ENCODE measurements at places on chromosomes 3 and 15.

- DNase-seq = peak; percentile 40
These were observed 97.1 kb upstream of the ICE2 start for GRCh38 chr15:60576044-60576443.

DNA sequence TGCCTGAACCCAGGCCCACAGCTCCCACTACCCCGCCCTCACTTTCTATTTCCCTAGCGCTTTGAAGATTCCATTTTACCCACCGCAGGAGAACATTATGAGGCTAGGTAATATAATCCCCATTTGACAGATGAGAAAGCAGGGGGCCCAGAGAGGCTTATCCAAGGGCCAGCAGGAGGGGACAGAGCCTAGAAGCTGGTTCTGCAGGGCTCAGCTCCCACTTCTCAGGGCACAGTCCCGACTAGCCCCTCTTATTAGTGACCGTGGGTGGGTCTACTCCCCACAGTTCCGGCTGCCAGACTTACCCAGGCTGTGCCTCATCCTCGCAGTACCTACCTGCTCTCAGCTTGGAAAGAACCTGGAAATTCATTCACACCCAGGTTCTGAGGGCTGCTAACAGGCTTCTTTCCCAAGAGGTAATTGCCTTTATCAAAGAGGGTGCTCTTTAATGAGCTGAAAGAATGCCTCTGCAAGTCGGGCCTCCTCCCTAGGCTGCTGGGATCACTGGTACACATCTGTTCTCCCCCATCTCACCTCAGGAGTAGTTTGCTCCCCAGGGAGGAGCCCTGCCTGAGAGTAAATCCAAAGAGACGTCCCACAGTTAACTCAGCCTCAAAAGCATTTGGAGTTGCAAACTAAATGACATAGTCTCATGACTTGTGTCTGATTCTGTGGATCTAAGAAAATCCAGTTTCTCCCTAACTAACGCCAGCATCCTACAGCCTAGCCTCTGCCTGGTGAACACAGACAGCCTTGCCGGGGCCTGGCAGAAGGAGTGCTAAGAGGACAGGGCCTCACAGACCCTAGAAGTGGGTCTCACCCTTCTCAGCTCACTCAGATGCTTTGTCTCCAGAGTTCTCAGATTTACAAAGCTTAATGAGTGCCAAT, 125.0 kb downstream of the CHSY1 start:
- DNase-seq = no peak

DNA sequence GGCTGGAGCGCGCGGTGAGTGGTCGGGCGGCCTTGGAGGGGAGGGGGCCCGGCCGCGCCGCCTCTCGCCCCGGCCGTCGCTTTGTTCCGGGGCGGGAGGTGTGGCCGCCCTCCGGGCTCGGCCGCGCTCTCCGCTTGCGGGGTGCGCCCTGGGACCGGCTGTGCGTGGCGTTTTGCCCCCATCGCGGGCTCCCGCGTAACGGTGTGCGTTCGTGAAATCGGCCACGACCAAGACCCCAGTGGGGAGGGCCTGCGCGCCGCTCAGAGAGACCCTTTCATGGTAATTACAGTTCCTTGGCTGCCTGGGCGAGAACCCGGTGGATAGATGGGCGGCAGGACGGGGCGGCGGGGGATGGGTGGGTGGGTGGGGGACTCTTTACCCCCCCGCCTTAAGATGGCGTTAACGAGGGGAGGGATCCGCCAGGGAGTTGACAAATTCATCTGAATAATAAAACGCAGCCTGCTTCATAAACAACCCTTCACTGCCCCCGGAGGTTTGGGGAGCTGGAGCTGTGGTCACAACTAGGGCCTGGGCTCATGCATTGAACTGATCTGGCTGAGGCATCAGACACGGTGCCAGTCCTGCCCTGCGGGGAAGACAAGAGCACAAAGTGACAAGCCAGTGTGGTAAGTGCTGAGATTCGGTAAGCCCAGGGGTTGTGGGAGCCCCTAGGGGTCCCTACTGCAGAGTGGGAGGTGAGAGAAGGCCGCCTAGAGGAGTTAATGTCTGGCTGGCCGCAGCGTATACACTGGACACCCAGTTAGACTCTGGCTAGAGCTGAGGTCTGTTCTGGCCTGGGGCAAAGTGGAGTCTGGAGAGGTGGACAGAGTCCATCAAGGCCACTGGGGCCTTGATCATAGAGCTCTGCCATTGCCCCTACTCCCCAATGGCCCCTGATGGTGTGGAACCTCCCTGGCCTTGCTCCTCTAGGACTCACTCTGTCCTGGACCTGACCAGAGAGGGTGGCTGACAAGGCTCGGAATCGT, 668 bp downstream of the MRAS start:
- DNase-seq = no peak

- DNase-seq = no peak
These were observed 2.8 kb upstream of the DNAH1 start for GRCh38 chr3:52313188-52313773.

GRCh38 chr15:84793431-84794161, 23.6 kb upstream of the ALPK3 start:
- peak; percentile 97 for DNase-seq

GRCh38 chr3:112740835-112741234, 99.9 kb upstream of the CCDC80 start:
- DNase-seq = peak; percentile 71

- DNase-seq = peak; percentile 60
These were observed 15.0 kb downstream of the PTH1R start for GRCh38 chr3:46892285-46893145.

- no peak for DNase-seq
These were observed 100.1 kb downstream of the RPL39L start for GRCh38 chr3:187039100-187039722.
